Left ventricle myocardium superior (tissue), 1 donor: ENCODE measurements at places on chromosomes 11 and 22. TPM values are rescaled to one million over a fixed set of nuclear protein-coding genes. Genes with fewer than 3 reads are reported as not detected.

Gene LPXN
- 5.0 TPM for total RNA-seq

Gene GLYAT
- 0.59 TPM for total RNA-seq

Gene BIRC3
- total RNA-seq = 8.2 TPM

Gene P2RY2
- total RNA-seq = 19.7 TPM

Gene OR5P2
- total RNA-seq = not detected

Gene MTMR2
- total RNA-seq = 17.3 TPM

Gene OR4C3
- not detected for total RNA-seq

Gene DKK3
- total RNA-seq = 657 TPM

Gene NCR3LG1
- 0.55 TPM for total RNA-seq

Gene APLNR
- 21.0 TPM for total RNA-seq

Gene FTH1
- 2,305 TPM for total RNA-seq
